ENCODE measurements at places on chromosomes 6 and 20.

GRCh38 chr20:42484790-42485375 is 704.8 kb downstream of the PTPRT start:
- DNase-seq: no peak

DNA sequence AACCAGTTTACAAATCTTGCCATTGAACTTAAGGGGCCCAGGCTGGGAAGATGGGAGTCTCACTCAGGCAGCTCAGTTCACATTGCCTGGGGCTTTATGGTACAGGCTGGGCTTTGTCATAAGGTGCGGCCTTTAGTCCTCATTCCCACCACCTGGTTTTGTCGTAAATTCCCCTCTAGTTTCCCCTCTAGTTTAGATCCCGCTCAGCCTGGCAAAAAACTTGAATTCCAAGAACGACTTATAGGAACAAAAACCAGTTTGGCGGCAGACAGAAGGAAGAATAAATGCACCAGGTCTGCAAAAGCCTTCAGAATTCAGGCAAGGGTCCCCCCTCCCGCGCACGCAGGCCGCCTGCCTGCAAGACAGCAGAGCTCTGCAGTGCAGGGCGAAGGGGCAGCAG is 4.1 kb downstream of the BMP7 start:
- DNase-seq: no peak

DNA sequence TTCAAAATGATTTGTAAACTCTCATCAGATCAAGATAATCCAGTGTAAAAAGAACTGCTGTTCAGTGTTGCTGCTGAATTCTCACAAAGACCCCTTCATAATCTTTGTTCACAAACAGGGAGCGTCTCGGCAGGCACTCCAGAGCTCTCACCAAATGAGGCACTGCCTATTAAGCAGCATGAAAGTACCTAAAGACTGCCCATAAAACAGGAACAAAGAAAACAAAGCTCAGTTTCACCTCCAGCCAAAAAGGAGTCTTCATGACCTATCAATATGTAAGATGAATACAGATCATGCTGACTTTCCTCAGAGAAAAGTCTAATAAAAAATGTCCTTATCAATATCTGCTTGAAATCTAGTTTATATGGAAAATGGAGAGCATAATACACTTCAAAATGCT is 41.8 kb downstream of the GPR63 start:
- no peak for DNase-seq

GRCh38 chr6:164419099-164419498 is 890.3 kb downstream of the C6orf118 start:
- no peak for DNase-seq

DNA sequence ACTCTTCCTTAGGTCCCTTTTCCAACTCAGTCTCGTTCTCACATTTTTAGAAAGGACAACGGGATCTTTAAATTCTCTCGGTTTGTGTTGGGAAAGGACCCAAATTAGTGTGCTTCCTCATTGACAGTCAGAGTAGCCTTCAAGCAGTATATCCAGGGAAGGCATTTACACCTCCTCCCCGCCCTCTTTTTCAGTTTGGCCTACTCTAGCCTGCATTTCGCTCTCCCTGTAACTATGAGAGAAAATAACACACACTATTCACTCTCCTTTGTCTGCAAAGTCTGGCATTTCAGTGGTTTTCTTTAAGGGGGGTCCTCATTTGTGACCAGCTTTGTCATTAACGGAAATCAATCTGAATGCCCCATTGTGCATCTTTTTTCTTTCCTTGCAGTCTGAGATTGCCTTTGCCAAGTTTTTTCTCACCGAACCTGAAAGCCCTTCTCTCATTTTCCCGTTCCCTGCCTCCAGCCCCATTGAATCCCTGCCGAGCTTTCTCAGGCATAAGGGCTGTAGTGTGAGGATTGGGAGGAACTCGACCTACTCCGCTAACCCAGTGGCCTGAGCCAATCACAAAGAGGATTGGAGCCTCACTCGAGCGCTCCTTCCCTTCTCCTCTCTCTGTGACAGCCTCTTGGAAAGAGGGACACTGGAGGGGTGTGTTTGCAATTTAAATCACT is 393 bp upstream of the FABP7 start:
- DNase-seq: no peak

DNA sequence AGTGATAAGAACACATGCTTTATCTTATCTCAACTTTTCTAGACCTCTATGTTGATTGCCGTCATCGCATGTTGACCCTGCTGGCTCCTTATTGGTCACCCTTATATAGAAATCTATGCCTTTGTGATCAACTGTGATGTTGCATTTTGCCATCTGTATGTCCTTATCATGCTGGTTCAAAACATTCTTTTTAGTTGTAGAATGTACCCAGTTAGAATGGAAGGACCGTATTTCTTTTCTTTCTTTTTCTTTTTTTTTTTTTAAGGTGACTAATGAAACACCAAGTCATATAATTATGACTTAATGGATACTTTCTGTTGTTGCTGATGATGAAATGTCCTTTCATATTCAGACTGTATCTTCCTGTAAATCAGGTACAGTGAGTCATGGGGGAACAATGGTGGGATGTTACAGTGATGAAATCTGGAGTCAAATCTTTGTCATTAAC is 145.9 kb upstream of the CITED2 start:
- DNase-seq: no peak

DNA sequence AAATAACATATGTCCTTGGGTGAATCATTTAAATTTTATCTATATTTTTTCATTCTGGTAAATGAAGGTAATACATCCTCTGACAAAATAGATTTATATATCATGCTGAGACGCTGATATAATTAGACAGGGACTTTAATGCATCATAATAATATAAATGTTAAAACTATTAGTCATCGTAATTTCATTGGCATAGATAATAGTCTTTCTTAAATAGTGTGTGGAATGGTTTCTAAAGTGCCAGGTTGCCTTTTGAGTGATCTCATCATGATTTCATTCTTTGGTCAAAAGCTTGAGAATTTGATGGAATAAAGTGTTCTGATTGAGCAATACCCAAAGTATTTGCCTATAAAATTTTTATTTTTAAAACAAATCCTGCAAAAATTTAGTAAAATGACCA is 43.2 kb upstream of the BMP5 start:
- DNase-seq: no peak

GRCh38 chr20:45456632-45457031 is 12.9 kb upstream of the WFDC2 start:
- no peak for DNase-seq

DNA sequence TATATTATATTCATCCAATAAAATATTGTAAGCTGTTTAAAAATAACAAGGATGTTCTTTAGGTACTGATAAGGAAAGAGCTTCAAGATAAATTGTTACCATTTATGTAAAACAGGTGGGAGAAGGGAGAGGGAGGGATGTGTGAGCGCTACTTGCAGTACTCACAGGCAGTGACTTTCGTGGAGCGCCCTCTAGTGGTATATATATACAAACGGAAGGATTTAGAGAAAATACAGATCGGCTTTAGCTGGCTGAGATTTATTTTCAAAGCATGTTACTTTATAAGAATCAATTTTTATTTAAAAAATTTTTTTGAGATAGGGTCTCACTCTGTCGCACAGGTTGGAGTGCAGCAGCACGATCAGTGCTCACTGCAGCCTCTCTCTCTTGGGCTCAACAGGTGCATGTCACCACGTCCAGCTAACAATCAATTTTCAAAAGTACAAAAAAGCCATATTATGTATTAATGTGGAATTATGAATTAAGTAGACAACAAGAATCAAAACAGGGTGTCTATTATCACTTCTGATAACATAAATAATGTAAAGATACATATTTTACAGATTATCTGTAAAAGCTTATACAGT is 3.3 kb upstream of the MOG start:
- peak; percentile 47 for DNase-seq

- DNase-seq: peak; percentile 16
These were observed 224.2 kb downstream of the NFATC2 start for GRCh38 chr20:51318058-51318949.

DNA sequence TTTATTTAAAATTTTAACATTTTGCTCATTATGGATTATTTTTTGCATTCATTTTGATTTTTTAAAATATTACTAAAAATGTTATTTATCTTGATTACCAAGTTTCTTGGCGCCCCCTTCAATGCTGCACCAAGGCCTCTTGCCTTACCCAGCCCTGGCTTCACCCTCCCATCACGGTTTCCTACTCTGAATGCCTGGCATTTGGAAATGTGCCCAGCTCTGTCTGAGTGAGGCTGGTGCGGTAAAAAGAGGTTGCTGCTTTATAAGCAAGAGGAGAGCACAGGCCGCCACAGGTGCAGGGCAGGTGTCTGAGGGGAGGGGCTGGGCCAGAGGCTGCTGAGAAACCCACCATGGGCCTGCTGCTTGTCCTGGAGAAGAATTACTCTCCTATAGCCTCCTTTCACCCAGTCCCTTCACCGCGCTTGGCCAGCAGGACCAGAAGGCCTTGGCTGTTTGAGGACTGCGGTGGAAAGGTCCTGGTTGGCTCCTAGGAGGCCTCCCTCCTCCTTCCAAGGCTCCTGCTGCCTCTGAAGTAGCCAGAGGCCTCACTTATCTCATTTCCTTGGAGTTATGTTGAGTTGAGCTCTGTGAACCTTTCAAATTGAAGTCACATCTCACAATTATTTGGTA is 62.6 kb downstream of the BANF2 start:
- DNase-seq: no peak

GRCh38 chr6:15499591-15499990 is 163.2 kb downstream of the DTNBP1 start:
- DNase-seq: no peak

- DNase-seq: no peak
These were observed 586.9 kb upstream of the ARID1B start for GRCh38 chr6:156190270-156190669.

DNA sequence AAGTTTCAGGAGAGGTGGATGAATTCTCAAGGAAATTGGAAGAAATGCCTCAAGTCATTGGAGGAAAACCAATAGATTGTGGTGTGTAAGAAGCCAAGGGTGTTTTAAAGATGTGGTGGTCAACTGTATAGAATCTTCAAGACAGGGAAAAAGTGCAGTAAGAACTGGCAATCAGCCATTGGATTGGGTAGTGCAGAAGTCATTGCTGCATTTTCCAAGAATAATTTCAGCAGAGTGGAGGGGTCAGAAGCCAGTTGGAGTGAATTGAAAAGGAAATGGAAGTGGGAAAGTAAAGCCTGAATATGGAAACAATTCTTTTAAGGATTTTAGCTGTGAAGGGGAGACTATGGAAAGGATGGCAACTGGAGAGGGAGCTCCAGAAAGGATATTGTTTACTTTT is 128.2 kb upstream of the TMEM170B start:
- no peak for DNase-seq

- DNase-seq: no peak
These were observed 35.0 kb downstream of the DTNBP1 start for GRCh38 chr6:15627821-15628220.

DNA sequence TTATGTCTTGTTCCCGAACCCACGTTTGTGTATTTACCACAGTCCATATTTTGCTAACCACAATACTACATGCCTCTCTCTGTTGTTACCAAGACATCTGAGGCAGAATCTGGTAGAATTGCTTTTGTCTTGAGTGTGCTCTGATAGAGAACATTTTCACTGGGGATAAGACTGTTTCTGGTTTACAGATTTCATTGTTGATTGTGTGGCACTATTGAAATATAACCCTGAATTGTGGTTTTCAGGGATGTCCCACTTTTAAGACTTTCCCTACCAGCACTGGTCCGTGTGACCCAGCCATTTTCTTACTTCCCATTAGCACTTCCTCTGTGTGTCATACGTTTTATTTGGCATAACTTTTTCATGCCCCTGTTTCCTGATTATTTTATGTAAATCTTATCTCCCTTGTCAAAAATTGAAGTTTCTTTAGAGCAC is 12.2 kb downstream of the NCOA7 start:
- DNase-seq: no peak

DNA sequence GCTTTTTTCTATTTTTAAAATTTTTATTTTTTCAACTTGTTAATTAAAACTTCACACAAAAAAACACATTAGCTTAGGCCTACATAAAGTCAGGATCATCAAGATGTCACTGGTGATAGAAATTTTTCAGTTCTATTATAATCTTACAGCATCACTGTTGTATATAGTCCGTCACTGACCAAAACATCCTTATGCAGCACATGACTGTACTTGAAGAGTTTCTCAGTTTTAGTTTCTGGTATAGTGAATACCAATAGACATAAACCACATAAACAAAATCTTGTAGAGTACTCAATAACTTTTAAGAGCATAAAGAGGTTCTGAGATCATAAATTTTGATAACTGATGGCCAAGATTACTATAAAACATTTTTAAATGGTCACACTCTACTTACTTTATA is 71.8 kb downstream of the ASCC3 start:
- DNase-seq: no peak

GRCh38 chr6:2854396-2854982 is 12.8 kb upstream of the SERPINB1 start:
- DNase-seq: no peak

DNA sequence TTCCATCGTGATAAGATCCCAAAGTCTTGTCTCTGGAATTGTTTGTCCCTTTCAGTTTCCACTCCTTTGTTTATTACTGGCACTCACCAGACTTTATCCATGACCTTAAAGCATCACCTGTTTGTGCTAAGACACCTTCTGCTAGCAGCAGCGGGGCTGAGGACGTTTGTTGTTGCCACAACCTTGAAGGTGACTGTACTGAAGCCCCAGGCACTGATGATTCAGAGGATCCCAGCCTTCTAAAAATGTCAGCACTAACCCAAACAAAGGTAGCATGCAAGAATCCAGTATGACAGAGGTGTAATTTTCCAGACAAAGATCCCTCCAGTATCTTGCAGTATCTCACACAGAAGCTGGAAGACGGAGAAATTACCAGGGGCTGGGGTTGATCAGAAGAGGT is 28.9 kb upstream of the SMIM8 start:
- DNase-seq: no peak

DNA sequence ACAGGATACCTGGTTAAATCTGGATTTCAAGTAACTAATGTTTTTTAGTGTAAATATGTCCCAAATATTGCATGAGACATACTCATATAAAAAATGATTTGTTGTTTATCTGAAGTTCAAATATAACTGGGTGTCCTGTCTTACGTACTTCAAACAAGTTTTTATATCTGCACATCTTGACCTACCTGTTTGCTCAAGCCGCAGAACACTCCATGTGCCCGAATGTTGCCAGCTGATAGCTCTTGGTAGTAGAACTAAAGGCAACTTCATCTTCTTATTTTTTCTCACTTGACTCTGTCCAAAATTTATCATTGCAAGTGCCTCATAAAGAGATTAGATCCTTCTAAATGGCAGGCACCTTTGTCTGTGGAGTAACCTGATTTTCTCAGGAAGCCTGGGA is 39.1 kb upstream of the KLHL31 start:
- no peak for DNase-seq

DNA sequence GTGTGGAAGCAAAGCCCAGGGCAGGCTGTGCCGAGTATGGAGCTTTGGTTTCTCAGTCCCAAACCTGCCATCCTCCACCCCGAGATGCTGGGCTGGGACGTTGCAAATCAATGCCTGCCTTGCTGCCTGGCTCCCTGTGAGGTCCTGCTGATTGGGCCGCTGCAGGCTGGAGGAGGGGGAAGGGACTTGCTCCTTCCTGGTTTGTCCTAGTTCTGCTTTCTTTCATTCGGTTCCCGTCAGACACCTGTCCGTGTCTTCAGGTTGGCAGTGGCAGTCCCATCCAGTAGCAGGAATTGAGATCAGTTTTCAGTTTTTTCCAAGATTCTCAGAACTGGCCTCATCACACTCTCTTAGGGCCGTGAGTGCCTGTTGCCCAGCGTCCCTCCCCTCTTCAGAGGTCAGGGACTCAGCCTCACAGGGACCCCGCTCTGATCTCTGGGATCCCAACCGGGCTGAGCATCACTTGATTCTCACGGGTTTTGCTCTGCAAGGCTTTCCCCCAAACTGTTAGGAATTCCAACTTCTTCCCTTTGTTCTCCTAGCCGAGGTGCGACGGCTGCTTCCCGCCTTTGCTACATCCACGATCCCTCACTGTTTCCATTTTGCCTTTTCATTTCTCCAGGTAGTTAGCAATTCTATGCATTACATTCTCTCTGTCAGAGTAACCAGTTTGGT is 24.2 kb upstream of the TAGAP start:
- DNase-seq: no peak

Data from effector CD4-positive, alpha-beta T cell (primary cell).